ENCODE measurements at places on chromosomes 16 and 17.

GRCh38 chr17:44444735-44445105 lies 55.3 kb upstream of the ITGA2B start:
- no peak for DNase-seq

GRCh38 chr17:33204156-33204555 lies 88.9 kb downstream of the ASIC2 start:
- no peak for DNase-seq

GRCh38 chr16:85483424-85483823 lies 129.7 kb upstream of the GSE1 start:
- DNase-seq, result no peak

DNA sequence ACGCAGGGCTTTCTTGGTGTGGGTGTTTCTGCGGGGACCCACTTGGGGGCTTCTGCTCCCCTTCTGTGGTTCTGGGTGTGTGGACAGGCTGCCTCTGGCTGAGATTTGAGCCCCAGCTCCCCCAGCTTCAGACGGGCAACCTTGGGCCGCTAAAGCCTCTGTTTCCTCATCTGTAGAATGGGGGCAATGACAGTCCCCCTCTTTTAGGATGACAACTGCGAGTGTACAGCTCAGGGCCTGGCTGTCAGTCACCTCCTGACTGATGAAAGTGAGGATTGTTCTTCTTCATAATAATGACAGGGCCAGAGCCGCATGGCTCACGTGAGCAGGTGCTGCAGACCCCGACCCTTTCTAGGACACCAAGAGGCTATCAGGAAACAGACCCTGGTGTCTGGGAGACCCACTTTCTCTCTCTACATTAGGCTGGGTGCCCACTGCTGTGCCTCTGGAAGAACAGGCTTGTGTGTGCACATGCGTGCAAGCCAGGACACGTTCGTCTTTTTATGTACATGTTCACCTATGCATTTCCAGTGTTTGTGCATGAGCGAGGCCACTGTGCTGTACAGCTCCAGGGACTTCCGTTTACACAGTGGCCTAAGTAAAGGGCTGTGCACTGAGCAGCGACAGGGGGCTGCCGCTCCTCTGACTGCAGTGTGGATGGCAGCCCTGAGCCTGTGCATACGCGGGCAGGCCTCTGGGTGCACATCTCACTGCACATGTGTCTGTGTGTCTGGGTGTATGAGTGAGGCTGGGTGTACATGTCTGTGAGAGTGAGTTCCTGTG lies 4.6 kb downstream of the SPNS3 start:
- no peak for DNase-seq

DNA sequence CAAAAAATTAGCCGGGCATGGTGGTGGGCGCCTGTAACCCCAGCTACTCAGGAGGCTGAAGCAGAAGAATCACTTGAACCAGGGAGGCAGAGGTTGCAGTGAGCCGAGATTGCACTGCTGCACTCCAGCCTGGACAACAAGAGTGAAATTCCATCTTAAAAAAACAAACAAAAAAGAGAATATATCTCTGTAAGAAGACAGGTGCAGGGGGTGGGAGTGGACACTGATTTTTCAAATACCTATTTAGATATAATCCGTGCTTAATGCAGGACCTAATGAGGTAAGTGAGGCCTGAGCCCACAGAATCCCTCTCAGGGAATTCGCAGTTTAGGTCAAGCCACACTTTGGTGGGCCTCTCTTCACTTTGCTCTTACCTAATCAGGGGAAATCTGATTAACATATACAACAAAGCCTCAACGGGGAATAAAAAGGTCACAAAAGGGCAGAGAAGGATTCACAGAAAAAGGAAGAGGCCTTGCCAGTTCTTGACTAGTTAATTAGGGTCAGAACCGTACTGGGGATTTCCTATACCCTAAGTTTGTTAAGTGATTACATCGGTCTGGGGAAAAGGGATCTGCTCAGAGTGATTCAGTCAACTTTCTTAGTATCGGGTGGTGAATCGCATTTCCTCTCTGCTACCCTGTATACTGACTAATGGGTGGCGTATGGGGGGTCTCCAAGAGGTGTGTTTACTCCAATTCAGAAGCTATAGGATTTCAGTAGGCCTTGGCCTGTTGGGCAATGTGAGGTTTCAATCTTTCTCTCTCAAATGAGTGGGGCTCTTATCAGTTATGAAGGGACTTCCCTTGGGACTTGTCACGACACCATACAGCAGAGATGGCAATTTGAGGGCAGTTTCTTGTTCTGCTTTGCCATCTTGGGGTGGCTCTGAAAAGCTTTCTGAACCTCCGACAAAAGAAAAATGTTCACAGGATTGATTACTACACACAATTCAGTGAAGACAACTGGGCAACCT lies 1.9 kb upstream of the NFAT5 start:
- DNase-seq, result peak; percentile 40

DNA sequence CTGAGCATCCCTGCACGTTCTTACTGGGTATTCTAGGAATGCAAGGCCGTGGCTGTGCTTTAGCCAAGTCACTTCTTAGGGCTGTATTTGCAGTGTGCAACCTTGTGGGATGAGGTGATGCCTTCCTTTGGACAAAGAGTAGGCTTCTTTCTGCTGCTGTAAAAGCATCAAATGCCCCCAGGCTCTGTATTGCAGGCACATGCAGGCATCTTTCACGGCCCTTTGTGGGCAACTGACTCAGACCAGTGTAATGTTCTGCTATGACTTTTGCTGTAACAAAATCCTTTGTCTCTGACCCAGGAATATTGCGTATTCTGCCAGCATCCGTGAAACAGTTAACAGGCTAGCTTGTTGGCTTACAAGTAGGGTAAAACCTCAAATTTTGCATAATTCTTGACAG lies 30.9 kb upstream of the GCSH start:
- DNase-seq, result no peak

- DNase-seq, result no peak
These were observed 77.6 kb downstream of the PRKCA start for GRCh38 chr17:66379996-66380395.

- no peak for DNase-seq
These were observed 16.4 kb downstream of the ITGAL start for GRCh38 chr16:30488764-30489605.

- DNase-seq, result no peak
These were observed 58.3 kb upstream of the ARHGAP44 start for GRCh38 chr17:12730931-12731521.

DNA sequence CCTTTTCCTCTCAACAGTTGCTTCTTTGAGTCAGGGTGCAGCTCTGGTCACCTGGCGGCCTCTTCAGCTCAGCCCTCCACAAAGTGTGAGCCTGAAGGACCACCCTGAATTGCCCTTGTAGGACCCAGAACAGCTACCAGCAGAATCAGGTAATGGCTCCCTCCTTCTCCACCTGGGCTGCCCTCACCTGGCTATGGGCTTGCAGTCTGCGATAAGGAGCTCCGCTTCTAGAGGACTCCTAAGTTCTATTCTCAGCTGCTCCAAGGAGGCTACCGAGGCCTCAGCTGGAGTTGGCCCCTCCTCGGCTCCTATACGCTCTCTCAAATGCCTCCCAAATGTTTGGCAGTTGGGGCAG lies 13.4 kb downstream of the SMIM5 start:
- no peak for DNase-seq

DNA sequence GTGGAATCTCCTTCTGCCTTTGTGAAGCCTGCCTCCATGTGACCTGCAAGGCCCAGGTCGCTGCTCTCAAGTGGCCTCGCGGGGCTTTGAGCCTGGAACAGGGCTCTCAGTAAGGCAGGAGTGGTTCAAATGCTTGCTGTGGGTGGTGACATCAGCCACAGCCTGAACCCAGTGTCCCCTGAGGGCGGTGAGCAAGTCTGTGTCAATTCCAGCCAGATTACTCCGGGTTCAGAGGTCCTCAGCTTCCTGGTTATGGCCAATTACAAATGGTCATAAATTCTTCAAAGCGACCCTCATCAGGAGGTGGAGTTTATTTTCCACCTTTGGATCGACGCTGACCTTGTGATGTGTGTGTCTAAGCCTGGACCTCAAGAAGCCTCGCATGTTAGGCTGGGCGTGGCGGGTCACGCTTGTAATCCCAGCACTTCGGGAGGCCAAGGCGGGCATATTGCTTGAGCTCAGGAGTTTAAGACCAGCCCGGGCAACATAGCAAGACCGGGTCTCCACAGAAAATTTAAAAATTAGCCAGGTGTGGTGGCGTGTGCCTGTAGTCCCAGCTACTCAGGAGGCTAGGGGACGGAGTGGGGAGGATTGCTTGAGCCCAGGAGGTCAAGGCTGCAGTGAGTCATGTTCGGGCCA lies 17.3 kb downstream of the LGALS3BP start:
- no peak for DNase-seq

- DNase-seq, result no peak
These were observed 601 bp downstream of the CDH15 start for GRCh38 chr16:89172171-89172527.

- no peak for DNase-seq
These were observed 5.7 kb upstream of the MILR1 start for GRCh38 chr17:64443086-64443760.

DNA sequence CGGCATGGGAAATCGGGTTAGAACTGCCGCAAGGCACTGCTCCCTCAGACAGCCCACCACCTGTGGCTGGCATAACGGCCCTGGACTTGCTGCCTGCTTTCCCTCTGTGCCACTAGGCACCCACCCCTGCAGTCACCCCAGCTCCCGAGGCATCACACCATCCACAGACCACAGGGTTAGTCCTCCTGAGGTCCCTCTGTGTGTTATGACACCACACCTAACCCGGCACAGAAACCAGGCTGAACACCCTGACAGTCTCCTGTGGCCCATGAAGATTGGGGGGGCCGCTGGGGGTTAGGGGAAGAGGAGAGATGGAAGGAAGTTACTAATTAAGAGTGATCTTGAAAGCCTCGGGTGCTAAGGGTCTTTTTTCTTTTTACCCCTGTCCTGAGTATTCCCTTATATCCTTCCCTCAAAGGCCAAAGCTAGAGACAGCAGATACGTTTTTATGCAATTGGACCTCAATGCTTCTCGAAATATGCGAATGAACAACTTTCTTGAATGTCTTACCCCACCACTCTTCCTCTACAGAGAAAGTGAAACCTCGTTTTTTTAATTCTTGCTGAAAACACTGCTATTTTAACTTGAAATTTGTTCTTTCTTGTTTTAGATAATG lies 7.0 kb downstream of the CYTH1 start:
- peak; percentile 58 for DNase-seq

GRCh38 chr17:47305302-47305923 lies 18.3 kb upstream of the EFCAB13 start:
- DNase-seq, result no peak

DNA sequence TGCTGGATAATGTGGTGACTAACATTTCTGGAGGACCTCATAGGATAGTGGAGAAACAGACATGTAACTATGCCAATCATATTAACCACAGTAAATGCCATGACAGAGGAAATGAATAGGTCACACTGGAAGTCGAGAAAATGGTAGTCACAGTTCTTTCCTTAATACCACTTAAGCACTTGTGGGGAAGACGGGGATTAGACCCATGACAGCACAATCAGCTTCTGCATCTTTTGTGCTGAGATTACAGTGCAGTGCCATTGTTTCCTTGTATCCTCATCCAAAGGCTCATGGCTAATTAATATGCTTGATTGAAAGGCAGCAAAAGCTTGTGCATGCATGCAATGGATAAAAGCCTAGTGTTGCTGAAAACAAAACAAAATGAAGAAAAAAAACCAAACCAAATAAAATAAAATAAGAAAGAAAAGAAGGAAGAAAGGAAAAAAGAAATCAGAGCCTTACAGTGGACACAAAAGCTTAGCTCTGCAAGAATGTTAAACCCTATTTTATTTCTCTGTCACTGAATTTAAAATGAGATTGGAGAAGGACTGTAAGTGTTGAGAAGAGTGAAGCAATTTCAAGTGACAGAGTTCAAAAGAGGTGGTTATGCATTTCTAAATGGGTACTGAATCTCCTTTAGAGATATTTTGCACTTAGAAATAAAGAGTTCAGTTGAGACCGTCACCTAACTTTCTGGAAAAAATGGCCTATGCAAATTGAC lies 1011.9 kb downstream of the CDH8 start:
- DNase-seq, result no peak

DNA sequence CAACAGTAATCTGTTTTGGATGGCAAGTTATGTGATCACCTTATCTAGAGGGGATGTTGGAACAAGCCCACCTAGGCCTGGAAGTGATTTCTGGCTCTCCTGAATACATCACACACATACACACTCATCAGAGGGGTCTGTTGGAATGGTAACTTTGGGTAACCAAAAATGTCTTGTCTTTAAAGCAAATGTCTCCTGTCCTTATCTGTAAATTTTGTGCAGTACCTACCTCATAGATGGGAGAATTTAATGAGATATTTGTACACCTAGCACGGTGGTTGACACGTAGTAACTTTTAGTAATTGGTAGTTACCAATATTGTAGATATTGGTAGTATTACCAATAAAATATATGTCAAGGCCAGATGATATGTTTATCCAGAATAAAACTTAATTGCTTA lies 24.7 kb downstream of the HAPSTR1 start:
- DNase-seq, result no peak

DNA sequence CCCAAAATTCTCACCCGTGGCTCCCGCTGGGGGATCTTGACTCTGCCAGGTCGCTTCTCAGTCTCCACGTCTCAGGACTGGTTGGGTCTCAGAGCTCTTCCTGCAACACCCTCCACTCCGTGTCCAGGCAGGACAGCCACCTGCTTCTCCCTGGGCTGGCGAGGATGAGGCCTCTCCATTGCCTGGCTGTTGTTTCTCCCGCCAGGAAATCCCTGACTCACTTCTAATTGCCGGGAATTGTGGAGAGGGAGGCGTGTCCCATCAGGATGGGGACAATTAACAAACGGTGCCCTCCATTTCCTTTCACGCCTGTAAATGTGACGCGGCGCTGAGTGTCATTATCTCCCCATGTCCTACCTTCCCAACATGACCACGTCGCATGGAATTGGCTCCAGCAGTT lies 204.5 kb downstream of the RBFOX3 start:
- no peak for DNase-seq
